ENCODE measurements at places on chromosomes 3 and 15.

DNA sequence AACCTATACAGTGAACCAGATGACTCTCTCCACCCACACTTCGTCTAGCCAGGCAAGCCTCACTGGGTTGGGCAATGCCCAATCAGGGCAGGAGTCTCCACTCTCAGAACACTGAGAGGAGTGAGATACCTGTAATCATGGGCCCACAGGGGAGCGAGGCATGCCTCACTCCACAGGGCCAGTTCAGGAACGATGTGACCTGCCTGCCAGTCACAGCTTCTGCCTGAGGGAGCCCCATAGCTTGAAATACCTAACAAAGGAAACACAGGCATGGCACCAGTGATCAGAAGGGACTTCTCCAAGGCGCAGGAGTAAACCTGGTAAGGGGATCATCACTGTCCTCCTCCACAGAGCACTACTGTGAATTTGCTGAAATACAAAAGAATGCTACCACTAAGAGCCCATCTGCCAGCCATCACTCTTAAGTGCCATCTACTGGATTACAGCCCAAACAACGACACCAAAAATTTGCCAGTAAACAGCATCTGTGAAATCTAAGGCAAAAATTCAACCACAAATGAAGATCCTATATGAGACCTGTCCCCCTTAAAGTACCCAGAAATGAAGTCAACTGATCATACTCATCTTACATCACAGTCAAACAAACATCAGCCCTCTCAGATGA lies 689.9 kb upstream of the SEMA6D start:
- DNase-seq = no peak

DNA sequence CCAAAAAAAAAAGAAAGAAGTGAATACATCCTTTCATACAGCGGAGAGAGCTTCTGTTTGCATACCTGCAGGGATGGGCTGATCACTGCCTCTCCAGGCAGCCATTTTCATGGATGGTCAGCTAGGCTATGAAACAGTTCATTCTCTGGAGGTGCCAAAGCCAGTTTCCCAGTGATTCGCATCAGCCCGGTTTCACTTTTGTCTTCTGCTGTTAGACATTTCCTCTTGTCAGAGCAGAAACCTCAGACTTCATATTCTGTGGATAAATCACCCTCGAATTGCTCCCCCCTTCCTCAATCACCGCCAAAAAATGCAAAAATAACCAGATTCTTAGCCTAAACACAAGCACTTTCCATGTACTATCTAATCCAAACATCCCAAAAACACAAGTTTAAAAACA lies 225.6 kb downstream of the ADAMTS9 start:
- DNase-seq = no peak

GRCh38 chr15:94526071-94526689 lies 294.8 kb downstream of the MCTP2 start:
- no peak for DNase-seq

DNA sequence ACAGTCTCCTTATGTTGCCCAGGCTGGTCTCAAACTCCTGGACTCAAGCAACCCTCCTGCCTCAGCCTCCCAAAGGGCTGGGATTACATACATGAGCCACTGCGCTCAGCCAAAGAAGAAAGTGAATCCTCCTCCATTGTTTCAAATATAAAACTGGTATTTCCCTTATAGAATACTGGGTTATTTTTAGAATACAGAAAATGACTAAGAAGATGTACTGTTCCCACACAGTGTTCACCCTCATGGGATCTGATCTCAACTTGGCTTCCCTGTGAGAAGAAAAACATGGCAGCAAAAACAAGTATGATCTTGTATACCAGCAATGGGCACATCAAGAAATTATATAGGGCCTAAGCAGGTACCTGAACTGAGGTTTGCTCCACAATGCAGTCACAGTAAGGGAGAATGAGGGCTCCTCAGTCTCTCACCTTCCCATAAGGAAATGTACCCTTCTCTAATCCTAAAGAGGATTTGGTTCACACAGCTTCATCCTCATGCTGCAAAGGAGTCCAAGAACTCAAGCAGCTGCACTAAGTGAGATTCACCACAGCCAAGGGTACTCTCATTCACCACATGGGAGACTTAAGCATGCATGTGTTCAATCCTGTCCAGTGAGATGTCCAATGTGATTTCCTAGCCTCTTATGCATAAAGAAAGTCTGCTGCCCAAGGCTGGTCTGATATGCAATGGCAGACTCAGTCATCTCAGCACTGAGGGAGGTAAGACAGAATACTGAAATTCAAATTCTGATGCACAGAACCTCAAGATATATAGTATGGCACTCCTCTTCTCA lies 25.8 kb downstream of the USP4 start:
- no peak for DNase-seq

DNA sequence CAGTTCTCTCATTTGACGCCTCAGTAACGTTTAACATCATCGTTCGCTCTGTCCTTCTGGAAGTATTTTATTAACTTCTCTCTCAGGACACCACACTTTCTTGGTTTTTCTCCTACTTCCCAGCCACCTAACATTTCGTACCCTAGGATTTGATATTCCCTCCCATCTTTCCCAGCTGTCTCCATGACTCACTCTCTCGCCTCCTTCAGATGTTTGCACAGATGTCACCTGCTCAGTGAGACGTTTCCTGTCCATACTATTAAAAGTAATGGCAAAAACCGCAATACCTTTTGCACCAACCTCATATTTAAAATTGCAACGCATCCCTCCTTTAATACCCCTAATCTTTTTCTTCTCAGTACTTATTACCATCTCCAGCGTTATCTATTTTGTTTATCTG lies 62.1 kb upstream of the SPRED1 start:
- no peak for DNase-seq

DNA sequence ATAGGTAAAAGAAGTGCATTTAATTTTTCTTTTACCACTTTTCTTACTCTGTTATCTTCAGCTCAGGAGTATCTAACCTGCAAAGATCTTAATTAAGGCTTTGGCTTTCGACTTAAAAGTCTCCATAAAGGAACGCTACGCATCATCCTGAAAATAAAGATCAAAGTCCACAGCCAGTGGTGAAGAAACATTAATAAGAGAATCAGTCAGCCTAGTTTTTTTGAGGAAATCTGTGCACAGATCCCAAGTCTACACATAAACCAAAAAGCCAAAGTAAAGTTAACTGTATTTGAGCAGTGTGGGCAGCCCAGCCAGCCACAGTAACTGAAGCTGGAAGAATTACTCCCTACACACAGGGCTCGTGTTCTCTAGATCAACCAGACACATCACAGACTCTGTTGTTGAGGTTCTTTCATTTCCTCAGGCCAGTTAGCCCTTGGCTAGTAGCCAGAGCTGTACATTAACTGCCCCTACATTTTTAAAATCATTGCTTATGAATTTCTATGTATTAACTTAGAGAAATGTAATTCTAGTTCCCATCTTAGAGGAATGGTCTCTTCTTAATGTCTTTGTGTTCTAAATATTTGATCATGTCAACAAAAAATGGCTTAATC lies 6.9 kb downstream of the LRRC2 start:
- no peak for DNase-seq

GRCh38 chr15:58201516-58201915 lies 63.3 kb downstream of the AQP9 start:
- DNase-seq = no peak

DNA sequence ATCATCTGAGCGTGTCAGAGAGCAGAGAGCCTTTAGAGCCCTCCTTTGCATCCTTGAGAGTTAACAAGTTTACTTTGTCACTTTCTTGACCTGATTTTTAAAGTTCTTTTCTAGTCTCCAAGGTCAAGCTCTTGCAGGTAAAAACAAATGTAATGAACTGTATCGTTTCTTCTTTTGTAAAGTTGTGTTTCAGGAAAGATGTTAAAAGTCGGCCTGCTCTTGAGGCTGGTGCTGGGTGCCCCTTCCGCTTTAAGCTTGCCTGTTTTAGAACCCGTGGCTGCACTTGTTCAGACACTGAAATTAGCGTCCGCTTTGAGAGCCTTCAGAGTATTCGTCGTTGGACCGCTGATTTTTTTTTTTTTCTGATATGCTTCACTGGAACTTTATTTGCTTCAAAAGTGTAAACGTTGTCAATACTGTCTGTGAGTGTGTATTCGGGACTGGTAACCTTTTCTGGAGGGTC lies 52.6 kb upstream of the ULK4 start:
- DNase-seq = no peak

DNA sequence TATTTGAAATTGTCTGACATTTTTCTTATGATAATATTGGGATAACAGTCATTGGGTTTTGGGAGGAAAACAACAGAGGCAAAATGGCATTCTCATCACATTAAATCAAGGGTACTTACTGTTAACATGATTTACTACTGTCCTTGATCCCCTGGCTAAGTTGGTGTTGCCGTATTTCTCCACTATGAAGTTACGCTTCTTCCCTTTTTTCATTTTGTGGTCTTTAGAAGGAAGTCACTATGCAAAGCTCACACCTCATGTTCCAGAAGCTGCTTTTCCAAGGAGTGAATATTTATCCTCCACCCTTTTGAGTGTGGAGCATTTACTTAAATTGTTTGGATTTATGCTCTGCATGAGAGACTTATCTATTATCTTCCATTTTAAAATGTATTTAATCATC lies 63.7 kb downstream of the ALCAM start:
- no peak for DNase-seq

GRCh38 chr3:107581230-107581629 lies 58.5 kb downstream of the BBX start:
- DNase-seq = no peak

GRCh38 chr3:123083383-123084124 lies 16.7 kb downstream of the PDIA5 start:
- no peak for DNase-seq

GRCh38 chr15:38398134-38398533 lies 55.8 kb upstream of the FAM98B start:
- DNase-seq = no peak

GRCh38 chr15:49987198-49987785 lies 131.7 kb downstream of the ATP8B4 start:
- no peak for DNase-seq

- DNase-seq = no peak
Measured at GRCh38 chr3:69604735-69605450, 134.4 kb upstream of the MITF start.

- DNase-seq = no peak
Measured at GRCh38 chr15:79436037-79436780, 4.1 kb downstream of the MINAR1 start.

- DNase-seq = no peak
Measured at GRCh38 chr3:43289401-43289800, 3.1 kb downstream of the SNRK start.

- DNase-seq = no peak
Measured at GRCh38 chr15:74791007-74791406, 9.1 kb downstream of the CSK start.

GRCh38 chr3:157336252-157337009 lies 100.2 kb upstream of the PTX3 start:
- DNase-seq = no peak

- no peak for DNase-seq
Measured at GRCh38 chr3:70737666-70738290, 425.3 kb upstream of the MDFIC2 start.

DNA sequence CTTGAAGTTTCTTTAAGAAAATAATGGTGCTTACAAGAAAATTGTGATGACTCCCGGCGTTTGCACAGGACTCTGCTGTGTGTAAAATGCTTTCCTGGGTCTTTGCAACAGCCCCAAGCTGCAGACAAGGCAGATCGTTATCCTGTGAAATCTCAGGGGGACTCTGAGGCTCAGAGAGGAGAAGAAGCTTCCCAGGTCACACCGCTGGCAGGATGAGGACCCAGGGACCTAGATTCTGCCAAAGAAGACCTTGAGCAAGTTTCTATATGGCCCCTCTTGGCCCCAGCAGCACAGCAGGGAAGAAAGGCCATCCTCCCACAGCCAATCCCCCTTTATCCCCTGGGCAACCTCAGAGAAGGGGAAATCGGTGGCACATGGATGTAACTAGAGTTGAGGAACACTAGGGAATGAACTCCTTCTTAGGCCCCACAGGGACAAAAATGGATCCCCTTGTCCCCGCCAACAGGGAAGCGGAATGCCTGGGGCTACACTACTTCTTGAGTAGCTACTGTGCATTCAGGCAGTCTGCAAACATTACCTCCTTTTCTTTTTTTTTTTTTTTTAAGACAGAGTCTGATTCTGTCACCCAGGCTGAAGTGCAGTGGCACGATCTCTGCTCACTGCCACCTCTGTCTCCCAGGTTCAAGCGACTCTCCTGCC lies 72.8 kb downstream of the CPN2 start:
- no peak for DNase-seq
